Posterior cingulate gyrus (tissue), 11 donors: ENCODE measurements at places on chromosomes 3 and 15.

DNA sequence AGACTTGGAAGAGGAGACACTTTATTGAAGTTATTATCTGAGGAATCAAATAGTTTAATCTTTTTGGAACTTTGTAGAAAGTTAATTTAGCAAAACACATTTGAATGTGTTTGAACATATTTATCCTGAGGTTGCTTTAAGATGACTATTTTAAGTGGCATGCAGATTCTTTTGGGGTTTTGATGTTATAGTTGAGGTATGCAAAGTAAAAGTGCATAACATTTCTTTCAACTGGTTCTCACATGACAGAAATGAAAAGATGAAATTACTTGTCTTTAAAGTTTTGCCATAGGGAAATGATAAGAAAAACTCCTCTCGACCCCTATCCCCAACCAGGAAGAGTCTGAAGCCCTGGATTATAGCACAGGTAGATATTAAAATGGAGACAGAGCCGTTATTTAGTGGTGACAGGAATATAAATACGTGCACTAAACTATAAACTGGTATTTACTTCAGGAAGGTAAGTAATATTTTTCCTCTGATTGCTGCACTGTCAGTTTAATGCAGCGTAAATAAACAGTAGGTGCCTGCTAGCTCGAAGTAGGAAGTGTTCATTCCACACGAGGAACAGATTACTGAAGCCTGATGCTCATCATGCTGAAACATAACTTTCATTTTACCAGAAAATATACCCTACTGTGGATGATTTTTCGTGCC lies 15.1 kb upstream of the SATB1 start:
- no peak for DNase-seq

DNA sequence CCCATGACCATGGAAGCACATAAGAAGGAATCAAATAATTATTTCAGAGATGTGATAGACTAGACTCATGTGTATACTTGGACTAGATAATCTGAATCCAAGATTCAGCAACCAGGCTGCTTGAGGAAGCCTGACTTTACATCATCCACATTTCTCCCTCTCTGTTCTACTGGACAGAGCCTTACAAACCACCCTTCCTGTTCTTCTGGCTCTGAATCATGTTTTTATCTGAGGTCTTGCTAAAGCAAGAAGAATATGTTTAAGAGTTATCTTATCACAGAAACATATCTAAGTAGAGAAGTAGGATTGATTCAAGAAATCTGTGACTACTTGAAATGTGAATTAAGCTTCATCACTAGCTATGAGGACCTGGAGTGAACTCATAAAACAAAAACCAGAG lies 71.1 kb upstream of the SLC24A5 start:
- DNase-seq: no peak

DNA sequence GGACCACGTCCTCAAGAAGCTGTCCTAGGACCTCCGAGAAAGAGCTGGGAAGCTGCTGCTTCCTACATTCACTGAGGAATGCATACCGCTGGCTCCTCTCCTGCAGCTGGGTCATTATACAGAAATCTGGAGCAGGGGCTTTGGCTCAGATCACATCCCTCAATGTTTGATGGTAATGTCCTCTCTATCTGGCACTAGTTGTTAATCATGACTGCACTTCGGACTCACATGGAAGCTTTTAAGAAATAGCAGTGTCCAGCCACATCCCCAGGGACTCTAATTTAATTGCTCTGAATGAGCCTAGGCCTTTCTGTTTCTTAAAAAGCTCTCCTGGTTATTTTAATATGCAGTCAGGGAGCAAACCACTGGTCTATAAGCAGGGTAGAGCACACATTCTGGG lies 25.7 kb upstream of the MYRIP start:
- no peak for DNase-seq

- peak; percentile 84 for DNase-seq
Measured at GRCh38 chr3:126752303-126753190, 48.5 kb downstream of the CHCHD6 start.

- peak; percentile 83 for DNase-seq
Measured at GRCh38 chr3:192409201-192409837, 318.0 kb downstream of the FGF12 start.

DNA sequence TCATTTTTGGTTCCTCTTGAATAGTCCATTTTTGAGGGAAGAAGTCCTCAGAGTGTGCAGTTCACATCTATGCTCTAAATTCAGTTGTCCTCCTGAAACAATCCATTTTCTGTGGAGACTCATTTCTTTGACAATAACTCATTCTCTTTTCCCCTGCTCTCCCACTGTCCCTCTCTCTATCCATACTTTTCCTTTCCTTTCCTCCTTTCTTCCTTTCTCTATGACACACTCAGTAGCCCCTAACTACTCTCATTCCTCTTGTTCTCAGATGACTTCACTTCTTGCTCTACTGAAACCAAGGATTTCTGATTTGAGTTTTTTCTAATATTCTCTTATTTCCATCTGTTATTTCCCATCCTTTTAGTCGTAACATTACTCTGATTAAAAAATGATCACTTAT lies 16.7 kb upstream of the MEIS2 start:
- DNase-seq: no peak

GRCh38 chr15:67717776-67718175 lies 107.5 kb upstream of the SKOR1 start:
- no peak for DNase-seq

DNA sequence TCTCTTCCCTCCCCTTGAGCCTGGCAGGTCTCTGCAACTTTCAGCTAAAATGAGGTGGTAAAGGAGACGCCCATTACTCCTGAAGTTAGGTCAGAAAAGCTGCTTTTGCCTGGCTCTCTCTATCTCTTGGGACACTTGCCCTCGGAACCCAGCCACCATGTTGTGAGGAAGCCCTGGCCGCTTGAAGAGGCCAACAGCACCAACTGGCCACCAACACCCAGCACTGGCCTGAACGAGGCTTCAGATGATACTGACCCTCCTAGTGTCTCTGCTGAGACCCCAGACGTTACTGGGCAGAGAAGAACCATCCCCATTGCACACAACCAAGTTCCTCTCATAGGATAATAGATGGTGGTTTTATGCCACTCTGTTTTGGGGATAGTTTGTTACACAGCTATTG lies 49.5 kb upstream of the PCSK6 start:
- no peak for DNase-seq

DNA sequence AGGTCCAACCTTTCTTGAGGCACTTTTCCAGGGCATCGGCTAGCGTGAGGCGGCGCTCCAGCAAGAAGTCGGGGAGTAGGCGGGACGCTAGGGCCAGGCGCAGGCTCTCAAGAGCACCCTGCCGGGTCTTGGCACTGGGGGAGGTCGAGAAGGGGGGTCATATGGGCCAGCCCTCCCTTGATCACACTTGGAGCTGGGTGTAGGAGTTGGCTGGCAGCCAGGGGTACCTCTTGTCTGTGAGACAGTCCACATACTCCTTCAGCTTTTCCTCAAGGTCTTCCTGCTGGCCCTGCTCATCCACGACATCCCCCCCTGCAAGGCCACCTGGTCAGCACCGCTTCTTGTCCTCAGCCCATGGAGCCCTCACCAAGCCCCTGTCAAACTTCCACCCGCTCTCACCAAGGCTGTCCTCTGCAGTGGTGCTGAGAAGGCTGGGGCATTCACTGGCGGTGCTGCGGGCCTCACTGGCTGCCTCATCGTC lies 2.0 kb downstream of the IFRD2 start:
- DNase-seq: no peak

DNA sequence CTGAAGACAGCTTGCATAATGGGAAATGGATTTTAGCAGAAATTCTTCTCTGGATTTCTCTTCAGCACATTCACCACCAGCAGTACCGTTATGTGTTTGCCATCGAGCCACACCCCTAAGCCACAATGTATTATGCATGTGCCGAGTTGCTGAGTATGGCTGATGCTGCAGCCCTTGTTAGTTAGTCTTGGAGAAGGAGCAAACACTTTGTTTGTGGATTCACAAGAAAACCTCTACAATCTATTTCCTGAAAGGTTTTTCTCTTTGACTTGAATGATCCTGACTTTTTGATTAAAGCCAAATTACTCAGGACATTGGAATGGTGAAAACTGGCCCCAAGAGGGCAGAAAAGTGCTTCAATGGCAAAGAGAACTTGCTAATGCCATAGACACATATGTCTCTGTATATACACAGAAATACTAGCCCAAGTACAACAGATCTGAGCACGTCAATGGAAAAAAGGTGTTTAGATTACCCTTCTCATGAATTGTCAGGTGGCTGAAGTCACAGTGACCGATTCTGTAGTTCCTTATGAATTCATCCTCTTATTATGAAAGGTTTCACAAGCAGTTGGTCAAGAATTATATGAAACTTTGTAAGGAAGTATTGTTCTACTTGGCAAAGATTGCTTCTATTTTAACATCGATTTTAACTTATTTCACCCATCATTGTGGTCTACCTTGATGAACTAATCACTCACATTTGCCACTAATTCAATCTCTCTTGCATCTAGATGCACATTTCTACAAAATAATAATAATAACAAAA lies 103.0 kb downstream of the P3H2 start:
- DNase-seq: no peak

DNA sequence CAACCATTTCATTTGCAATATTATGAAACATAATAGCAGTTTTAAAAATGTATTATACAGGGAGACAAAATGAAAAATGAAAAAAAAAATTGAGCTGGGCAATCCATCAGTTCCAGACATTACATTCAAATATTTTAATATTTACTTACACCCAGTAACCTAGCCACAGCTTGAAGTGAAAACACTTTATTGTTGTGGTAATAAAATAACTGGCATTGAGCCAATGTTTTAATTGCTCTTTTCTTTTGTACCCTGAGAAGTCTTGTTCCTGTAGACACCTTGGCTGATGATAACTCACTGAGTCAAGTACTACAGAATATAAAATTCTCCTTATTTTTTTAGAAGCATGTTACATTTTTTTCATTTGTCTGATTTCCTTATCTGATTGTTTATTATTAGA lies 180.6 kb downstream of the ROBO1 start:
- no peak for DNase-seq

DNA sequence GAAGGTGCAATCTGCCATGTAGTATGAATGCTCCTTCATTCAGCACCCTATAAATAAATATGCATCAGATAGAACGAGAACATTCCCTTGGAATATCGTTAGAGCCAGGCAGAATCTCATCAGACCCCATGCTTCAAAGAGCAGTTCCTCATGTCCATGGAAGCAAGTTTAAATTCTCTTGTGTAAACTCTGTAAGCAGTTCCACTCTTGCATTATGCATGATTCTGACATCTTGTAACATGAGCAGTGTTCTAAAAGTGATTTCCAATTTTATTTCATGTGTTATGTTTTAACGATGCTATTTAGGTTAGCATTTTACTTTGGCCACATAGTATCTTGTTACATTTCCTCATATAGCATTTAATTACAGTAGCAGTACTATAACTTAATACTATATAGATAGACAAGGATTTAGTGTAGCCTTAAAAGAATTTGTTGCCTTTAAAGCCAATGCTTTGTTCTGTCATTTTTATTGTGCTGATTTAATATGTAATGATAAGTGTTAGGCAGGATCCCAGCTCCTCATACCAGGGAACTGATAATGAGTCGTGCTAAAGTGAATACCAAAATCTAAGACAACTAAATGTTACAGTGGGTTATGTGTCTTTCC lies 161.2 kb upstream of the NECTIN3 start:
- DNase-seq: no peak

GRCh38 chr15:70935631-70936030 lies 43.0 kb downstream of the LRRC49 start:
- DNase-seq: no peak

GRCh38 chr15:58298879-58299850 lies 132.6 kb upstream of the LIPC start:
- no peak for DNase-seq

DNA sequence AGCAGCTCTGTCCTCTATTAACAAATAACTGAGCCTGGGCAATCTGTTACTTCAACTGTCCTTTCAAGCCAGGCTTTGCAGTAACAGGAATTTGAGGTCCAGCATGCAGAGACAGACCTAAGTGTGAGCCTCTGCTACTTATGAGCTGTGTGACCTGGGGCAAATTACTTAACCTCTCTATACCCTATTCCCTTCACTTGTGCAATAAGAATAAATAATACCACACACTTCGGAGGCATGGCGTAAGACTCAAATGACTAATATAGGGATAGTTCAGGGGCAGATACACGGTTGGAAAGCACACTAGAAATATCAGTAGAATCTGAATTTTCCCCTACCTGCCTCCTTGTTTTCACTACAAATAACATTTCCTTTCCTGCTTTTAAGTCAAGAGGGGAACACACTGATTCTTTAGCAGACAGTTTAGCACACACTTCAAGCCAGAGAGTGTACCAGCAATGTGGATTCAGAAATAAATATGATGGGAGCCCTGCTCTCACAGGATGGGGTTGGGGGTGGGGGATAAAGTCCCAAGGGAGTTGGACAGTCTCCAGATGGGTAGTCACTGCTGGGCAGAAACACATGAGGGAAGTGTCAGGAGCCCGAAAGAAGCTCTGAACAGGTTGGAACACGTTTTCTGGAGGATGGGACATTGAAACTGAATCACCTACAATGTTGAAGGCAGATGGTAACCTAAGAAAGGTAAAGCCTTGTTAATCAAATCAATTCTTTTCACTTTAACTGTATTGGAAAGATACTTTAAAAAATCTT lies 61.8 kb upstream of the RBP1 start:
- no peak for DNase-seq

DNA sequence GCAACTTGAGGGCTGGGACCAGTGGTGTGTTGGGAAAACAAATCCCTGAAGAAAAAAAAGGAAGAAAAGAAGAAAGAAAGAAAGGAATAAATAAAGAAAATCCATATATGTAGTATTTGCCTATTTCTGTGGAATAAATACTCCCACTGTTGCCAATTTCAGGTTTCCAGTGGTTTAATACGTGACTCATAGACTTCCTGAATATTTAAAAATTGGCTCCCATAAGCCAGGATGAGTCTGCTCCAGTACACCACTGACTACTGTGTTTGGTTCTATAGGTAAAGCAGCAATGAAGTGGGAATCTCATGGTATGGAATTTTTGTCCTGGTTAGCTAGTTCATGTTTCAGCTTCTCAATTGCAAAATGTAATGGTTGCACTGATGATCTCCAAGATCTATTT lies 31.6 kb downstream of the PYDC2 start:
- DNase-seq: no peak

- DNase-seq: no peak
Measured at GRCh38 chr15:93250950-93251349, 161.9 kb upstream of the RGMA start.

DNA sequence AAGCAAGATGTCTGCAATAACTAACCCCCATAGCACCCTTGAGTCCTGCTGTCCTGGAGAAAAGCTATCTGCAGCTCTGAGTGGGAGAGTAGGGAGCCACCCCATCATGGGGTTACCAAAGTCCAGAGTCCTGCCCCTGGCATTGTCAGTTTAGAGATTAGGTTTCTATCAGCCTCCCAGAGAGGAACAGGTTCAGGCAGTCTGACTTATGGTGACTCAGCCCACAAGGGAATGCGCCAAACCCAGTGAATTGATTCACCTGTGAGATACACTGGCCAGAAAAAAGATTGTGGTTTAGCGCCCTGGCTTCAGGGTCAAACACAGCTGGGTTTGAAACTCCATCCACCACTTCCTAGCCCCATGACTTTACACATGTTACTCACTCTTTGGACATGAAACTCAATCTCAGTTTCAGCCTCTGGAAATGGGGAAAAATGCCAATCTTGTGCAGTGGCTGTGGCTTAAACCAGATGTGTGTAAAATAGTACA lies 263.6 kb upstream of the HES1 start:
- DNase-seq: no peak
